IPS DF 19.7 (cell line): ENCODE measurements at places on chromosomes 3 and 15.

DNA sequence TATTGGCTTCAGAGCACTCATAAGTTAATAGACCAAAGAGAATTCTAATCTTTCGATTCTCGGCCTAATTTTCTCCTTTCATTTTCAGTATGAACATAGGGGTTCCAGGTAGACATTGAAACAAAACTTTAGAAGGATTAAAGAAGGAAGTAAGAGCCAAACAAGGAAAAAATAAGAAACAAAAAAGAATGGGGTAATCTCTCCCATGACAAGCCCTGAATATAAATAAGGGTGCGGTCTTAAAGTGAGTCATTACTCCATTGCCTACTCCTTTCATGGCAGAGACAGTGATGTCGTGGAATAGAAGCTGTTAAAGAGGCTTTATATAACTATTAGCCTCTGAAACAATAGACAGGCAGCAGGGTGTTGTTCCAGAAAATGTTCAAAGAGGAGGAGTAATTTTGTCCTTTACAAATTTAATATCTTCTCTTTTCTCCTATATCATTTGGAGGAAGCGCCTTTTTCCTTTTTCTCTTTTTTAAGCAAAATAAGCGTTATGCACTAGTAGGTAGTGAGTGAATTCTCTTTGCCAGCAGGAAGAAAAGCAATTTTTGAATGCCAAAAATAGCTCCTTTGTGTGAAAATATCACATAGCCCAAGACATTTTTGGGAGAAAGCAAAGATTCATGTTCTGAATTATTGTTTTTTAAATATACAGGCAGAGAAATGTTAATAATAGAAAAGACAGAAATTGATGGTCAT lies 607.9 kb upstream of the KCNMB2 start:
- DNase-seq, result no peak

DNA sequence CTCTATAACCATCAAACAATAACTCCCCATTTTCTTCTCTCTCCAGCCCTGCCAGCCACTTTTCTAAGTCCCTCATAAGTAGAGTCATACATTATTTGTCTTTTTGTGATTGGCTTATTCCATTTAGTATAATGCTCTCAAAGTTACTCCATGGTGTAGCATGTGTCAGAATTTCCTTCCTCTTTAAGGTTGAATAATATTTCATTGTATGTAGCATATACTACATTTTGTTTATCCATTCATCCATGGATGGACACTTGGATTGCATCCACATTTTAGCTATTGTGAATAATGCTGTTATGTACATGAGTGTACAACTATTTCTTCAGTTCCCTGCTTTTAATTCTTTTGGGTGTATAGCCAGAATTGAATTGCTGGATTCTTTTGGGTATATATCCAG lies 138.4 kb downstream of the ATG7 start:
- no peak for DNase-seq

DNA sequence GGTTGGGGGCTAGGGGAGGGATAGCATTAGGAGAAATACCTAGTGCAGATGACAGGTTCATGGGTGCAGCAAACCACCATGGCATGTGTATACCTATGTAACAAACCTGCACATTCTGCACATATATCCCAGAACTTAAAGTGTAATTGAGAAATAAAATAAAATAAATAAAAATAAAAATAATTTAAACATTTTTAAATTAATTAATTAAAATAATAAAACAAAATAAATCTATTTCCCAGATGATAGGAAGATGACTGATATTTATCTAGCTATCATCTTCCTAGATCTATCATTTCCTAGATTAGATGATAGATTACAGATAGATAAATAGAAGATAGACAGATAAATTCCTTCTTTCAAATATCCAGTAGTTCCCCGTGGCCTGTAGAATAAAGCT lies 137.3 kb downstream of the OCA2 start:
- DNase-seq, result no peak

DNA sequence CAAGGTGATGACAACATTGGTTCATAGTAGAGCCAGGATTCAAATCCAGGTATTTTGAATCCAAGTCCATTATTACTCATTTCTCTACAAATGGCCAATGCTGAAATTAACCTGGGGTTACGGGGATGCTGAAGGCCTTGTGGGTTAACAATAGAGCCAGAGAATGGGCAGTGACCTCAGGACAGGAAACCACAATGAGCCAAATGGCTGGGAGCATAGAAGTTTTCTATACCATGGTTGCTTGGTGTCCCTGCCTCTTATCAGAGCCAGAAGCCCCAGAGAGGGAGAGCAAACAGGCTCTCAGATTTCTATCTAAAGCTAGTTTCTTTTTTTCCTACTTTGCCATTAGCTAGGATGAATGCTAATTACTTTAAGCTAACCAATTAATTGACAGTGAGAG lies 82.3 kb downstream of the TNIK start:
- no peak for DNase-seq

DNA sequence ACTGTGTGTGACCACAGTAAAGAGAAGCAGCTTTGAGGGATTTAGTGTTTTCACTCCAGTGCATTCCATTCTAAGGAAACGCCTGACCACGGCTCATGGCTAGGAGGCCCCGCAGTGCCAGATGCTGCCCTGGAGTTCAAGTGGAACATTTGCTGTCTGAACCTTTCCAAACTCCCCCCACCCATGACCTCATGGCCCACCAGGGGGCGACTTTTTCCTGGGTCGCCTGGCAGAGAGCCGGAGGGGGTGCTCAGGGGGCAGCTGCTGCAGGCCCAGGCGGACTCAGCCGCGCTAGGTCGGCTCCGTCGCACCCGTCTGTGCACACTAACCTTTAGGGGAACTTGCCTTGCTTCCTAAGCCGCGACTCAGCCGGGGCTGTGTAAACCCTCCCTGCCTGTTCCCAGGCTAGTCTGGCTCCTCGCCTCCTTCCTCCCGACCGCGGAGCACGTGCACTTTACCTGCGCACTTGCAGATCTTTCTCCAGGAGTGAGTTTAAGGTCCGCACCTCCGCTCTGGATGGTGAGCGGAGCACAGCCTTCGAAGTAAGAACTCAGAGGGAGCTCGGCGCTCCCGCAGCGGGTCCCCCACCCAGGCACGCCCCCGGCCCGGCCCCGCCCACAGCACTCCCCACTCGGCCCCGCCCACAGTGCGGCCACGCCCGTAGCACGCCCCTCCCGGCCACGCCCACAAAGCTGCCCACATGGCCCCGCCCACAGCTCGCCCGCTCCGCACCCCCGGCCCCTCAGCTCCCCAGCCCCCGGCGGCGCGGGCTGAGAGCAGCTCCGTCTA lies at the start of gene OCA2:
OCA2 (minus strand) TSS at position 550 of the 789 bp plus-strand sequence. CDS start 17,441 bp downstream, outside the sequence.
- no peak for DNase-seq

DNA sequence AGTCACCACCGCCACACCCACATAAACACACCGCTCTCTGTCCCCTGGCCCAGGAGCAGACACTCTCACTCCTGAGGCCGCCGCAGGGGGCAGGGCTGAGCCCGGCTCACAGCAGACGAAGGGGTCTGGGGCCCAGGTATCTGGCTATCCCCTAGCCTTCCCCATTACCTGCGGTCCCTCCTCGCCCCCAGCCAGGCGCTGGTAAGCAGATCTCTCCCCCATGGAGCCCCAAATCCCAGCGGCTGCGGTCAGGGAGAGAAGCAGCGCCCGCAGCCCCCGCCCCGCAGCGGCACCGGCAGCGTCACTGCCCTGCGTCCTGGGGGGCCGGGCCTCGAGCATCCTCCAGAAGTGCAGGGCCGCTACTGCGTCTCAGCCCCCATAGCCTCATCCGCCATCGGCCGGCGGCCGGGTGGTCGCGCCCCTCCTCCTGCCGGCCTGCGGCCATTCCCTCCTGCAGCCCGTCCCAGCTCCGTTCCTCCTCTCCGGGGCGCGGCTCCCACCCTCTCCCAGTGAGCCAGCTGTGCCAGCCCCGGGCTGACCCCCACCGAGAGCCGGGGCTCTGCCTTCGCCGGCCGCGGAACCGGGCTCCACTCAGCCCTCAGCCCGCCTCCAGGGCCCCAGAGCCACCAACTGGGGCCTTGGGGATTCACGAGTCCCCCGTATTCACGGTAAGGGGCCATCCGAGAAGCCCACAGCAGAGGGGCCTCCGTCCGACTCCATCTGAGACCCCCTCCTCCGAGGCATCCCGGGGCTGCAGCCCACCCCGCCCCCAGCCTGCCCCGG lies 13.1 kb downstream of the TNK2 start:
- no peak for DNase-seq

- no peak for DNase-seq
These were observed 73.9 kb downstream of the LSM3 start for GRCh38 chr3:14252321-14253021.

- no peak for DNase-seq
These were observed 22.9 kb downstream of the GRAMD2A start for GRCh38 chr15:72174551-72175165.

GRCh38 chr3:138898301-138898700 lies 48.6 kb downstream of the FOXL2 start:
- DNase-seq, result no peak

DNA sequence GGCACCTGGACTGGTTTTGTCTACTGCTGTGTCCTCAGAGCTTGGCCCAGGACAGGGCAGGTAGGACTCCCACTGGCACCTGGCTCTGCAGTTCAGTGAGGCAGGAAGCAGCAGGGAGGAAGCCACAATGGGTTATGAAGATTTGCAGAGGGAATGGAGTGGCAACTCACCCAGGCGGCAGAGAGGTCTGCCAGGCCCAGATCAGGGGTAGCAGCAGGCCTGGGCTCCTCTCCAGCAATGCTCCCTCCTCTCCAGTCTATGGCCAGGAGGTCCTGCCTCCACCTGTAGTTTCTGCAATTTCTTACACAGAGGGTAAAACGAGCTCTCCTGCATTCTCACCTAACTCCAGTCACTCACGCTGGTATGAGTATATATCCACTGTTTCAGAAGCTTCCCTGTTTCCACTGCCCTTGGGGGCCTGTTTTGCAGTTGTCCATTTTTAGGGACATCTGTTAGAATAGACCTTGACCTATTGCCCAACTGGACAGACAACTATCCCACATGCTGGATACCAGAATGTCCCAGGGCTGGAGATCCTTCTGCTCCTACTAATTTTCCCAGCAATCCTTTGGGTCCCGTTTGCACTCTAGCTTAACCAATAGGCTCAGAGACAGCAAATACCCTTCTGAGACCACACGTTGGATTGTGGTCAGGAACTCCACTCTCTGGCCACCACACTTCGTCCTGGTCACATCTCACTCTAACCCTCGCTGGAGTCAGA lies 35.2 kb downstream of the HMCES start:
- DNase-seq, result no peak

DNA sequence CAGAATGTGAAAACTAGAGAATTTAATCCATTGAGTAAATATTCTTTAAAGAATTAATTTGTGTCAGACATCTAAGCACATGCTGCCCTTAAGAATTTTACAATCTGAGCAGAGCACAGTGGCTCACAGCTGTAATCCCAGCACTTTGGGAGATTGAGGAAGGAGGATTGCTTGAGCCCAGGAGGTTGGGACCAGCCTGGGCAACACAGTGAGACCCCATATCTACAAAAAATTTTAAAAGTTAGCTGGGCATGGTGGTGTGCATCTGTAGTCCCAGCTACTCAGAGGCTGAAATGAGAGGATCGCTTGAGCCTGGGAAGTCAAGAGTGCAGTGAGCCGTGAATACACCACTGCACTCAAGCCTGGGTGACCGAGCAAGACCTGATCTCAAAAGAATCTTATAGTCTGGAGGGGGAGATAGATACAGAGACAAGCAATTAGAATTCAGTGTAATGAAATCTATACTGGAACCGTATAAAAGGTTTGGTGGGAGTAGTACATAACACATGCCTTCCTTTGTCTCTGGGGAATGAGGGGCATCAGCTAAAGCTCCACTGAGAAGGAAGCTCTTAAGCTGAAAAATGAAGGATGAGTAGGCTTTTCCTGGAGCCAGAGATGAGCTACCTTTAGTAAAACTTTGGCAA lies 21.2 kb downstream of the ATP11B start:
- DNase-seq, result no peak

DNA sequence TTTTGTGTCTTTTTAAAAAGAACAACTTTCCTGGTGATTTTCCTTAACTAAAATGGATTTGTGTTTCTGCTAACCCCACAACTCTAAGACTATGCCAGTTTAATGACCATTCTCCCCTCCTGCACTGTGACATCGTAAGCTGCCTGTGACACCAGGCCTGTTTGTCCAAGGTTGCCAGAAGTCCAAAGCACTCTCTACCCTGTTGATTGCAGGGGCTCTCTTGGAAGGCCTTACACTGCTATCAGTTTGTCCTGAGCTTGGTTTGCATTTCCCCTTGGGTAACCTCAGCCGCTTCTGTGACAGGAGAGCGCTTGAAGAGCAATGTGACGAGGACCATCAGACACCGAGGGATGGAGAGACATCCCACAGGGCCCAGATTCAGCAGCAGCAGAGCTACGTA lies 55.8 kb downstream of the CDAN1 start:
- no peak for DNase-seq

- DNase-seq, result no peak
These were observed 336.2 kb upstream of the IL12A start for GRCh38 chr3:159652452-159652851.

DNA sequence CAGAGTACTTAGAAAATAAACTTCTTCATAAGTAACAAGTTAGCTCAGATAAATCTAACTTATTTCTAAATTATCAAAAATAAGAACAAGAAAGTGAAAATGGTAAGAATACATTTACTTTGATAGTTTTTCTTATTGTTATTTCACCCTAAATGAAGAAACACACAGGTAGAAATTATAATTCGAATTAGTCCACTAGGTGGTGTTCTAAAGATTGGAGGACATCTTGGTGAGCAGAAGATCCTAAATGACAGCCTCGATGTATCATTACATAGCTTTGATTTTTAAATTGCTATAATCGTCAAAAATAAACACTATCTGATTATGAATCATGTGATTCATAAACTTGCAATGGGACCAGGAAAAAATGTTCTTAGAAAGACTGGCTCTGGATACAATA lies 280.8 kb upstream of the UBE2E2 start:
- no peak for DNase-seq

DNA sequence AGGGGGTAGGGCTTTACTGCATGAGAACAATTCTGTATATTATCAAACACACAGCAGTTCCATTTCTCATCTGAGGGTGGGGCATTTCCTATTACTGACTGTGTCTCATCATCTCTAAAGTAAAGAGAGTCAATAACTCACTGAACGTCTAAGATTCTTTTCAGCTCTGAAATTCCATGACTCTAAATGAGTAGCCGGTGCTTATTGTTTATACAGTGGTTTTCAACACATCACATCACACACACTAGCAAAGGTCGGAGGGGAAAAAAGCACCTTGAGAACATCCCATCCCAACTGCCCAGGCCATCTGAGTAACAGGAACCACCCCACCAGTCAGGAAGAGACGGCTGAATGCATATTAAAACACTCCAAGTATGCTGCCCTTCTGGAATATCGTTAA lies 196.0 kb downstream of the SUCLG2 start:
- DNase-seq, result no peak

GRCh38 chr3:179108086-179108485 lies 36.5 kb upstream of the ZMAT3 start:
- DNase-seq, result no peak

- DNase-seq, result no peak
These were observed 103.1 kb downstream of the OTOL1 start for GRCh38 chr3:161599697-161600096.
